Dermis blood vessel endothelial cell (primary cell): ENCODE measurements at places on chromosomes 13 and 19. TPM values are rescaled to one million over a fixed set of nuclear protein-coding genes. Genes with fewer than 3 reads are reported as not detected.

Gene NPHS1
- total RNA-seq: not detected in 2 replicates

DNA sequence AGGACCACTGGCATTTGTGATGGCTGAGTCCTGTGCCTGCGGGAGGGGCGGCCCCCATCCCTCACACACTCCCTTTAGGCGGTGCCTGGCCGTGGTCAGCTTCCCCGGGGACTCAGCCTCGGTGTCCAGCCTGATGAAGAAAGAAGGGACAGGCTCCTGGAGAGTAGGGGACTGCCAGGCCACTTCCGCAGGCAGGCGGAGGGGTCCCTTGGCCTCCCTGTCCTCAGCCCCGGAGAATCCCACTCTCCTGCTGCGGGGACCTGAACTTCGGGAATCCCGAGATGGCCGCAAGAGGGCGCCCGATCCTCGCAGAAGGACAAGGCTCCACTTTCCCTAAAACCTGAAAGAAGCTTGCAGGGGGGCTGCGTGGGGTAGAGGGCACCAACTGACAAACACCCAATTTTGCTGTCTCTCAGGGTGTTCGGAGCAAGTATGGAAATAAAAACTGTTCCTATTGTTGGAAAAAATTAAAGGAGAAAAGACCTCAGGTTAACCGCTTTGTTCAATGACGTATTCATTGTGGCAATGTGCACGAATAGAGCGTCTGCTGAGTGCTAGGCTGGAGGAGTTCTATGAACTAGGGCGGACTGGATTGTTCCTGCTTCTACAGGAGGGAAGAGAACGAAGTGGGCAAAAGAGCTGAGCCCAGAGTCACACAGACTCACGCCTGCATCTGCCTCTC, 297.3 kb downstream of the ZNF536 start:
- peak; percentile 65 for DNase-seq

- no peak for DNase-seq
These were observed 6.2 kb upstream of the EPOR start for GRCh38 chr19:11390359-11390758.

DNA sequence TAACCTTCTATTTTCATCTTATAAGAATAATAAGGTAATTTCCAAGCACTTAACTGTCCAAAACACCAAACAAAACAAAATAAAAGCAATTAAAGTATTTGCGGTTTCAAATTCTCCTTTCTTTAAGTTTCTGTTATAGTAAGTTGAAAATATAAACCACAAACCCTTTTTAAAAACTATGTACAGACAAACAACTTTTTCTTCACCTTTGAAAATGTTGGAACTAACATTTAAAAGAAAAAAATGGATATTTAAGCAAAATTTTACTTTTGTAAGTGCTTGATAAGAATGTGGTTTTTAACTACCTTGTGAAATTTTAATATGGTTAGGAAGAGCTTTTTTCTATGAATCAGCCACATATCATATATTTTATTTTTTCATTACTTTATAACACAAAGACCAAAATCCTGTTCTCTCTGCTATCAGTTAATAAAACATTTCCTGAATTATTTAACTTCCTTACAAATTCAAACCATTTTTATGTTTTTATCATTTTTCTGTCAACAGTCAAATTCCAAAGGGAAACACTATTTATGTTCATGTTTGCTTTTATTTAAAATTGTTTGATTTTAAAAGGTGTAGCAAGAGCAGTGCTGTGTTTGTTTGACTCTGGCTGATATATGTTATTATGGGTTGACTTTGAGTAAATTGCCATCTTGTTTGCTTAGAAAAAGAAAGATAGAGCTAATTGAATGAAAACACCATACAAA, 554.1 kb upstream of the KLHL1 start:
- no peak for DNase-seq

- no peak for DNase-seq
These were observed 1327.6 kb downstream of the OLFM4 start for GRCh38 chr13:54356209-54356608.

GRCh38 chr13:113114511-113115362, 7.9 kb upstream of the F10 start:
- no peak for DNase-seq

GRCh38 chr19:50325310-50326100, 3.7 kb downstream of the KCNC3 start:
- peak; percentile 78 for DNase-seq

Gene PSPN
- total RNA-seq: 0.85 and 1.1 TPM in 2 replicates

Gene CAMSAP3
- under 0.01 and 0.19 TPM in 2 replicates for total RNA-seq

DNA sequence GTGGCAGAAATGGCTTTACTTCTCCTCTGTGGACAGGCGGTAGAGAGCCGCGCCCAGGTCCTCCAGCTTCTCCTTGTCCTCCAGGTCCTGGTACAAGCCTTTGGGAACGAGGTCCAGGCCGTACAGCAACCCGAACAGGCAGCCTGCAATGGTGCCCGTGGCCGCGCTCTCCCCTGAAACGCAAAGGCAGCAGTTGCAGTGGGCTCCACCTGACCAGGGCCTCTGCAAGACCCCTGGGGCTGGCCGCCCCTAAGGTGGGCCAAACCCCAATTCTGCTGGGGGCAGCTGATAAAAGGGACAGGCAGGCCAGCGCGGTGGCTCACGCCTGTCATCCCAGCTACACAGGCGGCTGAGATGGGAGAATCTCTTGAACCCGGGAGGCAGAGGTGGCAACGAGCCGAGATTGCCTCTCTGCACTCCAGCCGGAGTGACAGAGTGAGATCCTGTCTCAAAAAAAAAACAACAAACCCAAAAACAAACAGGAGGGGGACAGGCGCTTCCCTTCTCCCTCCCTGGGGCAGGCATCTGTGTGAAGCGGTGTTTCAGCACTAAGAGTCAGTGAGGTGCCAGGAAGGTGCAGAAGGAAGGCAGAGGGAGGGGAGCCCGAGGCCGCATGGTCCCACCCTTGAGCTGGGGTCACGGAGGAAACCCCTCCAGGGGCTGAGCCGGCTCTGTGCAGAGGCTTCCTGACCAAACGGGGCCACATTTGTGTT, 30.3 kb downstream of the ADPRHL1 start:
- DNase-seq: no peak

GRCh38 chr13:29674532-29674931, 79.0 kb upstream of the SLC7A1 start:
- no peak for DNase-seq

- DNase-seq: no peak
These were observed 49.3 kb downstream of the IRS2 start for GRCh38 chr13:109737046-109737573.

Gene VSTM2B
- not detected in 2 replicates for total RNA-seq

DNA sequence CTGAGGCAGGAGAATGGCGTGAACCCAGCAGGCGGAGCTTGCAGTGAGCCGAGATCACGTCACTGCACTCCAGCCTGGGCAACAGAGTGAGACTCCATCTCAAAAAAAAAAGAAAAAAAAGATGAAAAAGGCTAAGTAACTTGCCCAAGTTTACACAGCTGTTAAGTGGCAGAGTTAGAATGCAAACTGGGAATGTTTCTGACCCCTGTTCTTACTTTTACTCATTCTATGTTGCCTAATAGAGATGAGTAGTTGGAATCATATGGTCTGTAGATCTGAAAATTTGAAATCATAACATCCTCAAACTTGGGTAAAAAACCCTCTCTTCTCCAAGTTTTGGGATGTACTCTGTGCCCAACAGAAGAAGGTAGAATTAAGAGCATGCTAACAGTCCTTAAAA, 235.8 kb upstream of the RFC3 start:
- DNase-seq: no peak

- no peak for DNase-seq
These were observed 7.4 kb upstream of the IL4I1 start for GRCh38 chr19:49904136-49904535.

- peak; percentile 51 for DNase-seq
These were observed 8.6 kb upstream of the HIPK4 start for GRCh38 chr19:40398417-40399131.

DNA sequence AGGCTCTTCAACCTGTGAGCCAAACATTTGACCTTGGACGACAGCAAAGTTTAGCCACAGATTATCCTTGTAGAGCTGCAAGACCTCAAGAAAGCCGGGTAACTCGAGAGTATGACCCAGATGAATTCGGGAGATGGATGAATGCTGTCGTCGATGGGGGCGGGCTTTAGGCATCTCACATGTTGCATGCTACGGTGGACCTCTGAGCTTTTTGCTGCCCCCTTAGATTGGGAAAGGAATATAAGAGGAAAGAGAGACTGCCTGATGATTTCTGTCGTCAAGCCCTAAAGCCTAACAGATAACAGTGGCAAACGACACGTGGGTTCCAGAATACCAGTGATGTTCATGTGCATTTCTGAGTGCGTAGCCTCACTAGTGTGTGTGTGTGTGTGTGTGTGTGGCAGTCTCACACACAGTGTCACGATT, 730 bp upstream of the ABCC4 start:
- no peak for DNase-seq

Gene ACTMAP
- total RNA-seq: 1.0 and 2.0 TPM in 2 replicates

DNA sequence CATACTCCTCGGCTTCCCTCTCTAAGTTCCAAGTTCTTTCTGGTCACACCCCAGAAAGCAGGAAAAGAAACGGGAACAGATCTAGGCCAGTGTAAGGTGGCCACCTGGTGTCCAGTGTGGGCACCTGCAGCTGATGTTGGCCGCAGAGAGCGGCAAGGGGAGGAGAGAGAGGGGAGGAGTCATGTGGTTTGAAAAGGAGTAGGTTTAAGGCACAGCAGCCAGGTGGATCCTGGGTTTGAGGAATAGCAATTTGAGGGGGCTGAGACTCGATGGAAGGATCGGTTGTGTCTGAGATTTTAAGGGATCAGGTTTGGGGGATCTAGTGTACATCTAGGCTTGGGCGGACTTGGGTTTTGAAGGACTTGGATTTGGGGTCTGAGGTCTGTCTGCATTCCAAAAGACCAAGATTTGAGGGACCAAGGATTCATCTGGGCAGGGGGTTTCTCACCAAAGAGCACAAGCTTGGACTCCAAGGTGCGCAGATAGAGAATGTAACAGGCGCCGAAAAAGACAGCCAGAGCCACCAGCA, 1.2 kb downstream of the RABAC1 start:
- peak; percentile 90 for DNase-seq

Gene ZNF443
- total RNA-seq: 6.2 and 9.5 TPM in 2 replicates

DNA sequence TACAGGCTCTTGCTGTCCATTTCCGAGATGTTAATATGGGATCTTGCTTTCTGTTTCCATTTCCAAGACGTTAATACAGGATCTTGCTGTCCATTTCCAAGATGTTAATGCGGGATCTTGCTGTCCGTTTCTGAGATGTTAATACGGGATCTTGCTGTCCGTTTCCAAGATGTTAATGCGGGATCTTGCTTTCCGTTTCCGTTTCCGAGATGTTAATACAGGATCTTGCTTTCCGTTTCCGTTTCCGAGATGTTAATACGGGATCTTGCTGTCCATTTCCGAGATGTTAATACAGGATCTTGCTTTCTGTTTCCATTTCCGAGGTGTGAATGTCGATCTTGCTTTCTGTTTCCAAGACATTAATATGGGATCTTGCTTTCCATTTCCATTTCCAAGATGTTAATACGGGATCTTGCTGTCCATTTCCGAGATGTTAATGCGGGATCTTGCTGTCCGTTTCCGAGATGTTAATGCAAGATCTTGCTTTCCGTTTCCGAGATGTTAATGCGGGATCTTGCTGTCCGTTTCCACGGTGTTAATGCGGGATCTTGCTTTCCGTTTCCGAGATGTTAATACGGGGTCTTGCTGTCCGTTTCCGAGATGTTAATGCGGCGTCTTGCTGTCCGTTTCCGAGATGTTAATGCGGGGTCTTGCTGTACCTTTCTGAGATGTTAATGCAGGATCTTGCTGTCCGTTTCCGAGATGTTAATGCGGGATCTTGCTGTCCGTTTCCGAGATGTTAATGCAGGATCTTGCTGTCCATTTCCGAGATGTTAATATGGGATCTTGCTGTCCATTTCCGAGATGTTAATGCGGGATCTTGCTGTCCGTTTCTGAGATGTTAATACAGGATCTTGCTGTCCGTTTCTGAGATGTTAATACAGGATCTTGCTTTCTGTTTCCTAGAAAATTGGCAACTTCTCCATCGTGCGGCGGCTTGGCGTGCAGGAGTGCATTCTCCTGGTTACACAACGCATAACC, 38.3 kb downstream of the PEX11G start:
- DNase-seq: peak; percentile 38

DNA sequence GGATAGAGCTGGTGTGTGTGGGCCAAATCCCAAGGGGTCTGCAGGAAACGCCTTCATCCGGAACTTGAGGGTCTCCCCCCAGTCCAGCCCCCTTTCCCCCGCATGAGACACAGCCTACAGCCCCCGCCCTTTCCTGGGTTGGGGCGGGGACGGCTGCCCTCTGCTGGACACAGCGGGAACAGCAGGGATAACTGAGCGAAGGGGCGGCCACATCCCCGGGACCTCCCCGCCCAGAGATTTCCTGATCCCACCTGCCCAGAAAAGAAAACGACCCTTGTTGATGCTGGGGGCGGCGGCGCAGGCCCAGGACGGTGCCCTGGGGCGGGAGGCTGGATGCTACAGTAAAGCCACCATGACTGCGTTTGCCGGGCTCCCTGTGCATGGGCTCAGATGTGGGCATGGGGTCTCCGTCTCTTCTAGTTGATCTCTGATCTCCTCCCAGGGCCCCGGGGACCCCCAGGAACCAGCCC, 14.2 kb downstream of the ONECUT3 start:
- DNase-seq: peak; percentile 50

DNA sequence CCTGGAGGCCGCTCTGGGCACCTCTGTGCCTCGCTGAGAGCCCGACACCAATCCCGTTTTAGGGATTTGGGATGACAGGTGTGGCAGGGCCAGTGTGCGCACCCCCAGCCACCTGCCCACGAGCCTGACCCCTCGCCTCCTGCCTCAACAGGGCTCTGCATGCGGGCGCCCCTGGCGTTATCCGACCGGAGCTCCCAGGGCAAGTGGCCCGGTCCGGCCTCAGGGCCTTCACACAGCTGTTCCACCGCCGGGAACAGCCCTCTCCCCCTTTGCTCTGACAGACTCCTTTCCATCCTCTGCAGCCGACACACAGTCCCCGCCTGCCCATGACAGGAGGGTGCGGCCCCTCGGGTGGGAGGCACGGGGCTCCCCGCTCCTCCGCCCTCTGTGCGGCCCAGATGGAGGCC, 7.1 kb upstream of the WDR18 start:
- DNase-seq: no peak

DNA sequence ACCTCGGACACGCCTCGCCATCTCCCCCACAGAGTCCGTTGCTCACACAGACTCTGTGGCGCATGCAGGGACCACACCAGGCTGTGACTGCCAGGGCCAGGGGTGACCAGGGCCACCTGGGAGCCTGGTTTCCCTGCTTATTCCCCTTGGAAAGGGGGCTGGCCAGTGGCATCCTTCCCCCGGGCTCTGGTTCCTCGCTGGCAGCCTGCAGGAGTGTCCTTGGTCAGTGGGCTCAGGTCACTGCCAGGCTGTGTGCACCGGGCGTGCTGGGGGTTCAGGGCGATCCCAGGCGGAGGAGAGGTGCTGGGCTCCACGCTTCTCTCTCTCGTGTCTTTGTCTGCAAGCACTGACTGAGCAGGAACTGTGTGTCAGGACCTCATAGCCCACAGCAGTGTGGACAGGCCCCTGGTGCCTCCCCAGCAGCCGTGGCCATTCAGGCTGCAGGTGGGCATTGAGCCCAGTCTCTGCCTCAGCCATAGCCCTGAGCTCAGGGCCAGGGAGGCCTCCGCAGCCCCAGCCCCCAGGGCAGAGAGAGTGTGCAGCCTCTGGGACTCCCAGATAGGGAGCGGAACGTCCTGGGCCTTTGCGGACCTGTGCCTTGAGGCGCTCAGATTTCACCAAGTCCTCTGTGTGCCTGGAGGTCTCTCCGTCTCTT, 6.5 kb downstream of the PIAS4 start:
- DNase-seq: no peak

Gene FFAR2
- total RNA-seq: not detected in 2 replicates

GRCh38 chr13:102724923-102725322, 30.1 kb upstream of the METTL21C start:
- DNase-seq: peak; percentile 84
